ENCODE measurements at places on chromosomes 11 and 22.

GRCh38 chr11:46801694-46802470 is 44.2 kb downstream of the CKAP5 start:
- DNase-seq = no peak

DNA sequence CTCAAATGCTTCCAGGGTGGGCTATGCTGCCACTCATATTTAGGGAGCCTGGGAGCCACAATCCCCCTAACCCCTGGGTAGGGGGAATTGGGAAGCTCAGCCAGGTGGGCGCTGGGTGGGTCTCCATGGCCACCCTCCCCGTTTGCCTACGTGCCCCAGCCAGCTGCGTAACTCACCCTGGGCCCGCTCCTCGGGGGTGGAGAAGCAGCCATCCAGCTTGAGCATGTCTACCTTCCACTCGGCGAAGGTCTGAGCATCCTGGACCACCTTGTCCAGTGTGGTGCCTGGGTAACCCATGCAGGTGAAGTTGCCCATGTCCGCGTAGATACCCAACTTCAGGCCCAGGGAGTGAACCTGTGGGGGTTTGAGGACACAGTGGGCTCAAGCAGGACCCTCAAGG is 3.7 kb downstream of the NAGA start:
- DNase-seq = no peak

DNA sequence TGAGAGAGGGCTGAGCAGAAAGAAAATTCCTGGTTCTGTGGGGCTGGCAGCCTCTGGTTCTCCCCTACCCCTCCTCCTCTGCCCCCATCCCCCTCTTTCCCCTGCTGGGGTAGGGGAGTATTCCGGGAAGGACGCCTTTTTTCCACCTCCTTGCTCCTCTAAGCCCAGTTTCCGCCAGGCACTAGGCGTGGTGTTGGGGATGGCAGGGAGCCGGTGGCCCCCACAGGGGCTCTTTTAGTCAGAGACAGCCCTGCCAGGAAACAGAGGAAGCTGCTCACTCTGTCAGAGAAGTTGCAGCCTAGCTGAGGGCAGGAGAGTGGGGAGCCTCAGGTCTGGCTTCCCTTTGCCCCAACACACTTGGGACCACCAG is 15.6 kb upstream of the ARHGEF17 start:
- no peak for DNase-seq

- no peak for DNase-seq
These were observed 11.3 kb downstream of the DUSP8 start for GRCh38 chr11:1560649-1561251.

- DNase-seq = no peak
These were observed 31.7 kb upstream of the PDE3B start for GRCh38 chr11:14611939-14612338.

- no peak for DNase-seq
These were observed 173.7 kb downstream of the KIF18A start for GRCh38 chr11:27933992-27934829.

DNA sequence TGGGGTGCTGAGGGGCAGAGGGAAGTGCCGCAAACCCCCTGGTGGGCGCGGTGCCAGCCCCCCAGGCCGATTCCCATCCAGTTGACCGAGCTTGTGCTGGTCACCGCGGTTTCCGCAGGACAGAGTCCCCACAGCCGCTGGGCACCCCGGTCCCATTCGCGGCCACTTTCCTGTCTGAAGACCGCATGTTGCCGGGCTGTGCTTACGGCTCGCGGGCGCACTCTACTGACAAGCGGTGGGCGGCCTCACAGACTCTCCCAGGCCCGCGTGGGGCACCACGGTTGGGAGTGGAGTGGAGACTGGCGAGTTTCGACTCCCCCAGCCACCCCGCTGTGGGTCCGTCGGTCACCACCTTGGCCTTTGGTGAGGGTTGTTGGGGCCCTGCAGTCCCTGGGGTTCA is 648 bp upstream of the H19 start:
- no peak for DNase-seq

DNA sequence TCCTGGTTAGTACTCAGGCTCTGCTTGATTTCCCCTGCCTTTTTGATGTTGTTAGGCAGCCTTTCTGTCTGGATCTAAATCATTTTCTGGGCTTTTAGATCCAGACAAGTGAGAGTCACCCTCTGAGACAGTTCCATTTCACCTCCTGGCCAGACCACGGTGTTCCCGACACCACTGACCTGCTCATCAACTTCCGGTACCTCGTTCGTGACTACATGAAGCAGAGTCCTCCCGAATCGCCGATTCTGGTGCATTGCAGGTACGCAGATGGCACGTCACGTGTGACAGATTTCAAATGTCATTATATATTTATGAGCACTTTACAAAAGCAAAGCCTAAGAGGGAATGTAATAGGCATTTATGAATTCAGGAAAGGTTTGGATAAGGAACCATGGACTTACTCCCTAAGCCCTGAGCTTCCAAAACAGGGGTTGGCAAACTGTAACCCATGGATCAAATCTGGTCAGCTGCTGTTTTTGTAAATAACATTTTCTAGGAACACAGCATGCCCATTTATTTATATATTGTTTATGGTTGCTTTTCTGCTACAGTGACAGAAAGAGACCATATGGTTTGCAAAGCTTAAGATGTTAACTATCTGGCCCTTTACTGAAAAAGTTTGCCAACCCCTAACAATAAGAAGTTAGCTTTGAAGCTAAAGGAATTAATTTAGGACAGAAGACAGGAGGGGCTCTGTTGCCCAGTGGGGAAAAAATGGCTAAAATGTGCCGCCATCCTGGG is 53.1 kb upstream of the OR4B1 start:
- no peak for DNase-seq

DNA sequence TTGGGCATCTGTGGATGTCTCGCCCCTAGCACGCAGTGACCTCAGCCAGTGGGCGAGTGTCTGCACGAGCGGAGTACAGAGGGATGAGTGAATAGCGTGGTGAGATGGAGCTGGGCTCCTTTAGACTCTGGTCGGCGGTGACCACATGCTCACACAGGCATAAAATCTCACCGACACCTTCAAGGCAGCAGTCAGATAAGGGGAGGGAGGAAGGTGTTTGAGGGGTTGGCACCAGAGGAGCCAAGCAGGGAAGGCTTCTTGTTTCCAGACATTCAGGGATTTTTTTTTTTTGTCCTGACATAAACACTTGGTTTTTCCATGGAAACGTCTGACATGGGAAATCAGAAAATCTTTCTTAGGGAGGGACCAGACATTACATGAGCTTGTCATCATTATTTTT is 35.8 kb downstream of the GRIK4 start:
- no peak for DNase-seq

DNA sequence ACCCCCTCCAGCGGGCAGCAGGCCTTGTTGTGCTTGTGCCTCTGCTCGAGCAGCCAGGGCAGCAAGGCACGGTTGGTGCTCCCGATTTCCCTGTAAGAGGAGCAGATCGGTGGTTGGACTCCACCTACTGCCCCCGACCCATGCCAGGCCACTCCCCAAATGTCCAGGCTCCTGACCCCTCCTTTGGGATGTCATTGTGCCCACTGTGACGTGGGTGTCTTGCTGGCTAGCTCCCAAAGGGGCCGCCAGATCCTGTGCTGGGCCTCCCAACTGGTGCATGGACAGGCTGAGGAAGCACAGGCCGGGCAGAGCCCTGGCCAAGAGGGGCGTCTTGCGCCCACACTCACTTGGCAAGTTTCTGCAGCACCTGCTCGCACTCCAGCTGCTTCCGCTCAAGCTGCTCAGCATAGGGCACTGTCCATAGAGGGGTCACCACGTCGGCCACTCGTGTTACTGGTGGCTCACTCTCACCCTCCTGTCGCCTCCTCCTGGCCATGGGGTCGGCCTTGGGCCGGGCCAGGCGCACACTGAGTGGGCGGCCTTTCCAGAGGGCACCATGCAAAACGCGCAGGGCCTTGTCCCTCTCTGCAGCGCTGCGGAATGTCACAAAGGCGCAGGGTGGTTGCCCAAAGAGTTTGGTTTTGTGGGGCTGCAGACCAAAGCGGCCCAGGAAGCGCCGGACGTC is at the start of gene RANBP1:
TSS of gene RANBP1 (plus strand) at position 414 of the 685 bp plus-strand sequence. CDS start at position 495, 81 bp downstream.
- DNase-seq = no peak

DNA sequence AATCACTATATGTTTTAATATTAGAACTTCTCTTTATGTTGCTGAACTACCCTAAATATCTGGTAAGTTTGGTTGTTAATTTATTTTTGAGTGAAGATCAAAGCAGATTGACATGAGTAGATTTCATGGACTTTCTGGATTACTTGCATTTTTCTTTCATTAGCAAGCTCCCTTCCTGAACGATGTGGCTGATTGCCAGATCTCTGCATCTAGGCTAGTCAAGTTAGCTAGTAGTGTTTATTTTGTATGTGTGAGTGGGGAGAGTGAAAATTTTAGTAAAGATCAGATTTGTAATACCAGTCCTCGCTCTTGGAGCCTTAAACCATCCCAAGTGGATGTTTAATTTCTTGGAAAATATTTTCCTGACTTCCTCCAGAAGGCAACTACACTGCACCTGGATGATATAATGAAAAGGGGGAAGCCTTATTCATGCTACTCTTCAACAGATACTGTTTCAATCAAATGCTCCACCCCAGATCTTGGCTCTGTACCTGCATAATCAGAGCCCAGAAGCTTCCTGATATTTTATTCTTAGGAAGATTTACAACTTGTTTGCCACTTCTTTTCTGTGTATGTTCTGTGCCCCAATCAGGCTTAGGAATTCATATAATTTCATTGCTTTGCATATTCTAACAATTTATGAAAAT is 143.2 kb upstream of the GRIA4 start:
- no peak for DNase-seq
